CD14-positive monocyte (primary cell): ENCODE measurements at places on chromosomes 12 and 14.

DNA sequence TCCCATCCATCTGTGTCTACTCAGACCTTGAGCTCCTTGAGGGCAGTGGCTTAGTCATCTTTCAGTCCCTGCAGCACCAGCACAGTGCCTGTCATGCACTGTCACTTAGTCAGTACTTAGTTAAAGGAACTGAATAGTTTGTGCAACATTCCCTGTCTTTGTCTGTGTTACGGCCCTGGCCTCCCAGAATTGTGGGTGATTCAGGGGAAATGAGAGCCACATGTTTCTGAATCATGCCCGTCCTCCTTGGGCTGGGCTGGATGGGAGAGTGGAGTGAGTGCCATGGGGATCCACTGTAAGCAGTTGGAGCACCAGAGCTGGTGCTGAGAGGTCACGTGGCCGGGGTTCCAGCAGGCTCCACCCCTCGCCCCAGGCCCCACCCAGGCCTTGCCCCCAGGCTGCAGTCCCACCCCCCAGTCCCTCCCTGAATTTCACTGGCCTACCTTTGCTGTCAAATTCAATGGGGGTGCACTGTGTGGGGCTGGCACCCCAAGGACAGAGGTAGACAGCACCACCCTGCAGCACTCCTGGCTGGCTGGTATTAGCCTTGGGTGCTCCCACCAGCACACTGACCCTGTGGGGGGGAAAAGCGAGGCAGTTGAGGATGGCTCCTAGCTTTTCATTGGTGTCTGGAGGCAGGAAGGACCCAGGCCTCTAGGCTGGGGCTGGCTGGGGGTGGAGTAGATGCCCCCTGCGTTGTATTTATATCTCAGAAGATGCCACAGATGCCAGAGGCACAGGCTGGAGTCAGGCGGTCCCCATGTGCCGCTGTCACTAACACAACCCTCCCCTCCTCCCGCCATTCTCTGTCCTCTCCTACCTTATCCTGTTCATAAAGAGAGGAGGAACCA lies 7.5 kb downstream of the ITGA5 start:
- H3K27ac ChIP-seq: peak overlapping the region; percentile 100
- peaks cover 41% of the 10 kb centered on the region for H3K36me3 ChIP-seq
- H3K4me1 ChIP-seq: peaks cover 95% of the 10 kb centered on the region
- H3K27me3 ChIP-seq: no peaks in the 10 kb centered on the region
- peak; percentile 100 for DNase-seq
- H3K4me3 ChIP-seq: peak overlapping the region; percentile 75

DNA sequence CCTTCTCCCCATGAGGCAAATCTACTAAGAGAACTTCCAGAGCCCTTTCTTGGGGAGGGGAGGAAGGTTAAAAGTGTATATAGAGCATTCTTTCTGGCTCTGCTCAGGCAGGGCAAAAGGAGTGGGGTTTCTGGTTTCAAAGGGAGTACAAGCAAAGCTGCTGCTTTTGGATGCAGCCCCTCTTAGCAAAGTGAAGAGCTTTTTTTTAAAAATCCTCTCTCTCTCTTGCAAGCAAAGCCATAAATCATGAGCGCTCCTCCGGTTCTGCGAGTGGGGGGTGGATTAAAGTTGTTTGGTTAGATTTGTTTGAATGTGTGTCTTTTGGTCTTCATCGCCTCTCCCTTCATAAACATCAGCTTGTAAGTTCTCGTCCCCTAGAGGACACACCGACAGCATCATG lies 546.6 kb upstream of the TBX3 start:
- H3K4me1 ChIP-seq: no peaks in the 10 kb centered on the region
- DNase-seq: no peak
- no peaks in the 10 kb centered on the region for H3K27me3 ChIP-seq

DNA sequence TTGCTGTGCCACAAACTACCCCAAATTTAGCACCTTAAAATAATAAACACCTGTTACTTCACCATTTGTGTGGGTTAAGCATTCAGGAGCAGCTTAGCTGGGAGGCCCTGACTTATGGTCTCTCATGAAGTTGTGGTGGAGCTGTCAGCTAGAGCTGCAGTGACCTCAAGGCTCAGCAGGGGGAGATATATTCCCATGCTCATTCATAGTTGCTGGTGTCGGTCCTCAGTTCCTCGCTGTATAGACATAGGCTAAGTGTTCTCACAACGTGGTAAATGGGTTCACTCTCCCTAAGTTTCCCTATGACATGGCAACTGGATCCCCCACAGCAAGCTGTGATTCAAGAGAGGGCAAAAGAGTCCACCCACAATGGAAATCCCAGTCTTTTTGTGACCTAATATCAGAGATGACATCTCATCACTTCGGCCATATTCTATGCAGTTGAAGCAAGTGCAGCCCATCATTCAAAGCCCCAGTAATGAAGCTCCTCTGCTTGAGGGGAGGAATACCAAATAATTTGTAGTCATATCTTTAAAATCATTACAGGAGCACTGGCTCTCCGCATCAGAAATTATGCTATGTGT lies 41.1 kb downstream of the PRB3 start:
- no peaks in the 10 kb centered on the region for H3K36me3 ChIP-seq
- DNase-seq: no peak
- no peak overlapping the region for H3K27ac ChIP-seq
- no peaks in the 10 kb centered on the region for H3K27me3 ChIP-seq

DNA sequence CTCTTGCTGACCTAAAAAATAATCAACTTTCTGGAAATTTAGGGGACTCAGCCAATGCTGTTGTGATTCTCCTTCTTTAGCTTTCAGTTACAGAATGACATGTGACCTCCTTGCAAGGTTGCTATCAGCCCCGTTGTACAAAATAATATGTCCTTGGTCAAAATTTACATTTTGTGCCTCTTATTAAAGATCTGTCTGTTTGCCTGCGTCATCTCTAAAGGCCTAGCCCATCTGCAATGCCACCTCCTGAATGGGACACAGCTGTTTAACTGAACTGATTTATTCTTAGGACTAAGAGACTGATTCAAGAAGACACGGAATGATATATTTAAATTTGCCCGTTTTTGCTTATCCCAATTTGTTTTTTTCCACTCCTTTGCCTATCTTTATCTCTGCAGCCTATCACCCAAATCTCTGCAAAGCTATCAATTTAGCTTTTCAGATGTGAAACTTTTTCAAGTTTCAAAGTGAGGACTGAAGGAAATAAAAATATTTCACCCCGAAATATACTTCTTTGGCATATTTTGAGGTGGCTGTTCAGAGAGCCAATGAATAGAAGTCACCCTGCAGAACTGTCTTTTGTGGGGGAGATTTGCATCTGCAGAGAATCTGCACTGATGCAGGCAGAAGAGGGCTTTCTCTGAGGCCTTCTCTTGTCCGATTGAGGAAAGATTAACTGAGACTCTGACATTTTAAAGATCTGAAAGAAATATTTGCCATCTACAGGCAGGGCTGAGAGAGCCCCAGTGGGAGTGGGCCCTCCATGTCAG lies 126.0 kb downstream of the VEZT start:
- H3K27me3 ChIP-seq: no peaks in the 10 kb centered on the region
- no peak overlapping the region for H3K27ac ChIP-seq
- no peak overlapping the region for H3K4me3 ChIP-seq
- DNase-seq: no peak

- no peaks in the 10 kb centered on the region for H3K27me3 ChIP-seq
- H3K36me3 ChIP-seq: no peaks in the 10 kb centered on the region
- H3K4me3 ChIP-seq: no peak overlapping the region
- H3K27ac ChIP-seq: no peak overlapping the region
- no peak for DNase-seq
These were observed 14.2 kb downstream of the WIF1 start for GRCh38 chr12:65106948-65107347.

GRCh38 chr12:57342207-57342691 lies 88.6 kb downstream of the R3HDM2 start:
- no peak overlapping the region for H3K4me3 ChIP-seq
- no peak overlapping the region for H3K27ac ChIP-seq
- DNase-seq: no peak
- peaks cover 14% of the 10 kb centered on the region for H3K4me1 ChIP-seq
- no peaks in the 10 kb centered on the region for H3K27me3 ChIP-seq

DNA sequence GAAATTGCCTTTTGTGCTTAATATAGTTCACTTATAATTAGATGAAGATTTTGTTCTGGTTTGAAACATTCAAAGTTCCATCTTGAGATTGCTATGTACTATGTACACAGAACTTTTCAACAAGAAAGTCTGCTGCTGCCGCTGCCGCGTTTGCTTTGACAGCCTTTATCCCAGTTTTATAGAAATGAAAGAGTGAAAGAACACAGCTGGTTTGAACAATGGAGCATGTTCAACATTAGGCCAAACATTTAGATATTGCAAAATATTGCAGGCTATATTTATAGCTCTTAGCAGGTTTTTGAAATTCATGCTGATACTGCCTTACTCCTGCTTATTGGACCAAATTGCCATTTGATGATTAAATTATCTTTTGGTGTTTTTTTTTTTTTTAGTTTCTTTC lies 299.8 kb upstream of the PRKD1 start:
- no peaks in the 10 kb centered on the region for H3K4me1 ChIP-seq
- no peak overlapping the region for H3K4me3 ChIP-seq
- no peak overlapping the region for H3K27ac ChIP-seq
- no peaks in the 10 kb centered on the region for H3K27me3 ChIP-seq
- DNase-seq: no peak
- no peaks in the 10 kb centered on the region for H3K36me3 ChIP-seq

DNA sequence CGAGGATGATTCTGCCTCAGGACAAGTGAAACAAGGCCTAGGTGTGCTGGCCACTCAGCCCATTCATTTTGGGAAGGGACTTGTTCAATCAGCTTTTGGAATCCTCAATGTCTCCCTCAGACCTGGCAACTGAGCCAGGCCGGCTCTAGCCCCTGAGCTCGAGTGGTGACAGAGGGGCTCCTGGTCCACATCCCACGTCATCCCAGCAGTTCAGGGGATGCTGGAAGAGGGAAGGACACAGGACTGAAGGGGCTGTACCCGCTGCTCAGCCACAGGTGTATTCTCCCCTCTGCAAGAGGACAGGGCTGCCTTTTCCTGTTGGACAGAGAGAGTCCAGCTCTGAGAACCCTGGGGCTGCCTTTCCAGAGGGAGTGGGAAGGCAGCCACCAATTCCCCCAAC lies 244.6 kb upstream of the SFSWAP start:
- no peak overlapping the region for H3K27ac ChIP-seq
- H3K4me3 ChIP-seq: no peak overlapping the region
- DNase-seq: no peak
- no peaks in the 10 kb centered on the region for H3K4me1 ChIP-seq
- no peaks in the 10 kb centered on the region for H3K27me3 ChIP-seq

GRCh38 chr12:104764225-104765091 lies 193.6 kb downstream of the SLC41A2 start:
- peaks cover 26% of the 10 kb centered on the region for H3K4me1 ChIP-seq
- H3K4me3 ChIP-seq: no peak overlapping the region
- no peaks in the 10 kb centered on the region for H3K27me3 ChIP-seq
- no peaks in the 10 kb centered on the region for H3K36me3 ChIP-seq

- peaks cover 44% of the 10 kb centered on the region for H3K36me3 ChIP-seq
- no peak overlapping the region for H3K27ac ChIP-seq
- DNase-seq: peak; percentile 57
- peak overlapping the region; percentile 7 for H3K4me3 ChIP-seq
These were observed 101.2 kb downstream of the PEBP1 start for GRCh38 chr12:118237052-118237665.

GRCh38 chr14:70635971-70636595 lies 5.6 kb upstream of the TTC9 start:
- H3K27me3 ChIP-seq: peaks cover 17% of the 10 kb centered on the region
- DNase-seq: no peak
- H3K4me1 ChIP-seq: peaks cover 7% of the 10 kb centered on the region
- no peak overlapping the region for H3K27ac ChIP-seq

DNA sequence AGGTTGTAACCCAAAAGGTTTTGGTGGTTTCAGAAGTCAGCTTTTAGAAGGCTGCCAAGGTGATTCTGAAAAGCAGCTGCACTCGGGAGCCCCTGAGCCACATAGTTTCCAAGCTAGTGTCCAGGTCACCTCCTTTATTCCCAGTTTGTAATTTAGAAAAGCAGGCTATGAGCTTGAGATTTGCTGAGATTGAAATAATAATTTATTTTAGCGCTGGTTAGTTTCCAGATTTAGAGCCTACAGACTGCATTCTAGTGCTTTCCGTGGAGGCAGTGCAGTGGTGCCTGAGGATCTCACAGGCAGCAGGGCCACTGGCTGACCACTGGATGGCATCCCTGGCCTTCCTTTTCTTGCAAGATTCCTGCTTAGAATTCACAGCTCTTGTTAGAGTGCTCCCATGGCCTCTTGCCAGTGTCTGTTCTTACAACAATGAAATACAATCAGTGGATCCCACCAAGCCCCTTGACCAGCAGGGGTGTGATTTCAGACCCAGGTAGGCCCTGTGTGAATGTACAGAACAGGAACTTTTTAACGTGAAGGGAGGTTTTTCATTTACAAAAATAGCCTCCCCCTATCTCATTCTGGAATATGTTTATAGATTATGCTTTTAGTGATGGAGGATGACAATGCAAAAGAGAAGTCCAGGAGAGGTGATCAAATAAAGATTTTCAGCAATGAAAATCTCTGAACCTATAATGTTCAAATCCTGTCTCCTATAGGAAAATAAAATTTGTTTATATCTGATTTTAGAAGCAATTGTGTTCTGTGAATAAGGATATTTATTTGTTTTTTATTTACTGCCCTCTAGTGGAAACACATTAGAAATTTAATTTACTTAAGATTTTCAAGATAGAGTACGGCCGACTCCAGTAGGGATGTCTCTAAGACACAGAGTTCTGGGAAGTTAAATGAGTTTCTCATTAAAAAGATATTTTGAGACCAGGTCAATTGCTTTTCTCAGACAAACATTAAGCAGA lies 362.1 kb upstream of the STXBP6 start:
- H3K4me3 ChIP-seq: no peak overlapping the region
- no peak overlapping the region for H3K27ac ChIP-seq
- H3K4me1 ChIP-seq: no peaks in the 10 kb centered on the region
- no peak for DNase-seq
- peaks cover 3% of the 10 kb centered on the region for H3K27me3 ChIP-seq

DNA sequence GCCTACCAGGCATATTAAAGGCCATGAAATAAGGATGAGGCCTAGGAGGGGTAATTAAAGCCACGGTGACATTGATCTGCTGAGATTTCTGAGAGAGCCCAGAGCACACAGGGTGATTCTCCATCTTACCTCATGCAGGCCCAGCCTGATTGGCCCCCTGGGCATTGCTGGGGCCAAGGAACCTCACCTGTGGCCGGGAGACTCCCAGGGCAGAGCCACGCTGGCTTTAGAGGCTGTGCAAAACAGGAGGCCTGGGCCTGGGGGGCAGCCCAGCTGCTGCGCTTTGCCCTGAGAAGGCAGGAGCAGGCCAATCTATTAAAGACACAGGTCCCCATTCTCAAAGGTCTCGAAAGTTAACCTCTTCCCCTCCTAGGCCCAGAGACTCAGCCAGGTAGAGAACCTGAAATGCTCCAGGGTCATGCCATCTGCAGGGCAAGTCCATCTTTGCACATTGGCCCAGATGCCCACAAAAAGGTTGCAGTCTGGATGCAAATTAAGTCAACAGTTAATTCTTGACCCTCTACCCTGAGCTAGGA lies 1099.7 kb downstream of the BCL11B start:
- no peaks in the 10 kb centered on the region for H3K4me1 ChIP-seq
- no peaks in the 10 kb centered on the region for H3K27me3 ChIP-seq
- H3K4me3 ChIP-seq: no peak overlapping the region
- DNase-seq: no peak
